Left lung (tissue), 14 donors: ENCODE measurements at places on chromosomes 4 and X.

GRCh38 chr4:98643755-98644154, 14.7 kb downstream of the TSPAN5 start:
- DNase-seq: no peak

- DNase-seq: peak; percentile 64
Measured at GRCh38 chr4:128653527-128654444, 155.7 kb upstream of the JADE1 start.

- no peak for DNase-seq
Measured at GRCh38 chrX:13110433-13111324, 66.3 kb upstream of the FAM9C start.

- DNase-seq: no peak
Measured at GRCh38 chrX:5702890-5703289, 525.8 kb downstream of the NLGN4X start.

DNA sequence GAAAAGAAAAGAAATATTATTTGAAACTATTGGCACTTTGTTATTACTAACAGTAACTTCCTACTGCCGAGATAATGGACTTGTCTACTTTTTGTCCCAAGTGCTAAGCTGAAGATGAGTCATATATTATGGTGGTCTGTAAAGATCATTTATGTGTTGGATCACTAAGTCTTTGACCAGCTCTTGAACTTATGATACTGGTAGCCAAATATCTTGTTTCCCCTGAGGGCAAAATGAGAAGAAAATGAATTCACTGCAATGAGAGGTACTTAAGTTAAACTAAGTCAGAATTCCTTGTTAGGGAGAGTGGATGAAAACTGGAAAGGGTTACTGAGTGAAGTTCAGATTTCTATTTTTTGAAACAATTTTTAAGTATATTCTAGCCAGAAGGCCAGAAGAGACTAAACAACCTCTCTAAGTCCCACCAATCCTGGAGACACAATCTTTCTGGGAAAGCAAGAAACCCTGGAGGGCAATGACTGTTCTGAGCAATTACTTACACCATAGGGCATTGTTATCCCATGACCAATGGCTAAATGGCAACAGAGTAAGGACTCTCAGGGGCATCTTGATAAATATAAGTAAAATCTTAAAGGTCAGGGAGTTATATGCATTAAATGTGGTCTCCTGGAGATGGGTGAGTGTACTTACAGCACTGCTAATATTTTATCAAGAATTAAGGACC, 287.7 kb downstream of the STIM2 start:
- DNase-seq: no peak

DNA sequence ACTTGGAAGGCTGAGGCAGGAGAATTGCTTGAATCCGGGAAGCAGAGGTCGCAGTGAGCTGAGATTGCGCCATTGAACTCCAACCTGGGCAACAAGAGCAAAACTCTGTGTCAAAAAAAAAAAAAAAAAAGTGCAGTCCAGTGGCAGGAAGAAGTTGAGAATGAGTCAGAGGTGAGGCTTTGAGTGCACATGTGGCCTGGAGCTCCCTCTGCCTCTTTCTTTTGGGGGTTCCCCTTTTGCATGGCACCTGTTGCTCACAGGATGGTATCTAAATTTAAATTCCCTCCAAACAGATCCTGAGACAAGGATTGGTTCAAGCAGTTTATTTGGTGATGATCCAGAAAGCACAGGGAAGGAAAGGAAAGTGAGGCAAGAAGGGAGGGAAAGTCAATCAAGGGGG, 151.4 kb upstream of the STX18 start:
- no peak for DNase-seq
